ENCODE measurements at places on chromosomes 12 and 14.

GRCh38 chr14:89371585-89372511 lies 45.2 kb downstream of the FOXN3 start:
- no peak for DNase-seq

GRCh38 chr12:18135086-18135485 lies 45.1 kb upstream of the RERGL start:
- no peak for DNase-seq

DNA sequence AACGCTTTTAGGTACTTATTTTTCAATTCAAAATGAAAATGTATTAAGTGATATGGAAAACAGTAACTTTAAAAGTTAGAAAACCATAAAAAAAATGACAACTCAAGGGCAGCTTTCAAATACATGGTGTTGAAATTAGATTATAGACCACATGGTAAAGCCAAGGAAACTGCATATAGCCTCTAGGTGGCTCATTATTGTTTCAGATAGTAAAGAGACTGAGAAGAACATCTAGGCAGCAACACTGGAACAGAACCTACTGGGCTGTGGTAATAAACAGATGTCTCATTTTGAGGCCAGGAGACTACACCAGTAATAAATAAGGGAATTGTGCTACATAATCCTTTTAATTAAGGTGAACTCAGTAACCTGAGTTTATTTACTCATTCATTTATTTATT lies 13.0 kb downstream of the FBXO33 start:
- no peak for DNase-seq

DNA sequence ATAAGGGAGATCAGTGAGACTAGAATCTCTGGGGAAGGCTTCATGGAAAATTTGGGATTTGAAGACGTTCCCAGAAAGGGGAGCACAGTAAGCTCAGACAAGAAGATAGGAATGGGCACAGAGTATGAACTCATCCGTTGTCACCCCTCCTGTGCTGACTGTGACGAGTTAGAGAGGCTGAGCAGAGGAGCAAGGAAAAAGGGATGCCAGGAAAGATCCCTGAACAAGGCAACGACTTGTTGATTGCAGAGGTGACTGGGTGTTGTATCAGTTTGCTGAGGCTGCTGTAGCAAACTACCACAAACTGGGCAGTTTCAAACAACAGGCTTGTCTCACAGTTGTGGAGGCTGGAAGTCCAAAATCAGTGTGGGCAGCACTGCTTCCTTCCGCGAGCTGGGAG lies 5.9 kb upstream of the GPD1 start:
- DNase-seq: no peak

- DNase-seq: peak; percentile 80
These were observed 37.0 kb upstream of the NT5DC3 start for GRCh38 chr12:103877934-103878510.

- DNase-seq: no peak
These were observed 73.5 kb downstream of the TNFAIP2 start for GRCh38 chr14:103196716-103197115.

GRCh38 chr14:24965934-24966578 lies 83.9 kb downstream of the STXBP6 start:
- peak; percentile 61 for DNase-seq

GRCh38 chr14:89417465-89418225 lies 612 bp upstream of the FOXN3 start:
- peak; percentile 77 for DNase-seq

DNA sequence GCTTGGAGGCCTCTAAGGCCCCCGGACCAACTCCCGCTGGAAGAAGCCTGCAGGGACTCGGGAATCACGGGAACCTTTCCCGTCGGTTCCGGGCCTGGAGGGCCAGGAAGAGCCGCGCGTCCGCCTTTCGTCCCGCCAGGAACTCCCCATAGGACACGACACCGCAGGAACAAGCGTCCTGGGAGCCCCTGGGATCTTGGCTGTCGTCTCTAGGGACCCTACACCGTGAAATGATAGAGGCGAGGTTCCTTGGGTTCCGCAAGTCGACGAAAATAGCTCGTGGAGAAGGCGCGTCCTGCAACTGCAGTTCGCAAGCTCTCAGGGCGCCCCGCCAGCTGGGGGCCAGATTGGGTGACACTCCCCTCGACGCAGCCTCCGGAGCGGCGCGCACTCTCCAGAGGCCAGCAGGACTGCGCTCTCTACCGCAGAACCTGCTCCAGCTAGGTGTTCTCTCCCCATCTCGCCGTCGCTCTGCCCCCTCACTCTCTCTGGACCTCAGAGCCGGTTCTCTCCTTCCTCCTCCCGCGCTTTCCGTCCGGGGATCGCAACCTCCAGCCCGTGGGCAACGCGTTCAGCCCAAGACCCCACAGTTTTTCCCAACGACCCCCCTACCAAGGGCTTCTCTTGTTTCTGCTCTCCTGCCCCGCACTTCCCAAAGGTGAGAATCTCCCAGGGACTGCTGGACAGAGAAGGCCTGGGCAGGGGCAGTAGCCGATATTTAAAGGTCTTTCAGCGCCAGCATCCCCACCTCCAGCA lies 776 bp downstream of the BMP4 start:
- DNase-seq: peak; percentile 71

GRCh38 chr12:125220404-125221273 lies 155.4 kb downstream of the AACS start:
- DNase-seq: peak; percentile 47

DNA sequence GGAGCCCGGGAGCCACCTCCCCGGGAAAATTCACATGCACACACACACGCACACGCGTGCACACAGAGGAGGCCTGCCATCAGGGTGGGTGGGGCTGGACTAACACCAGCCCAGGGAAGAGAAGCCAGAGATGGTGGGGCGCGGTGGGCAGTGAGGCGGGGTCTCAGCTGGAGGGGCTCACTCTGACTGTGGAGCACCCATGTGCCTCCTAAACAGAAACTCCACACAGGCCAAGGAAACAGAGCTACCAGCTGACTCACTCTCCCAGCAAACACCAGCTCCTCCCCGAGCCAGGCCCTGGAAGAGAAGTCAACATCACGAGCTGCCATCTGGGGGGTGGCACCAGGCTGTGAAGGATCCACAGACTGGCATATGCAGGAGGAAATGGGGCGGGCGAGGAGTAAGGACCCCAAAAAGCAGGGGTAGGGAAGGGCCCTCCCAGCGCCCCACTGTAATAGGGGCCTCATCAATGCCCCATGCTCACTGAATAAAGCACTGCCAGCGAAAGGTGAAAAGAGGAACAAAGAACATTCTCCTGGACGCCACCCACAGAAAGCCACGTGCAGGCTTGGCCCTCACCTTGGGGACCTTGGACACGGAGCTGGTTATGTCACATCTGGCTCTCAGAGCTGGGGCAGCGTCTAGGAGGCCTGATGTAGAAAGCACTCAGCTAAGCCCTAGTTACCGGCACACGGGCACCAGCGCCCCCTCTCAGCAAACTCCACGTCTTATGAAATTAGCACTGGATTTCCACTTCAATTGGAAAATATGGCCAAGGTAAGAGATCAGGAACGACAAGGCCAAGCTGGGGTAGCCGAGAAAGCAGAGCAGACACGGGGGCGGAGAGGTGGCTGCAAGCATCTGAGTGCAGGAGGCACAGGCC lies 8.4 kb upstream of the INF2 start:
- peak; percentile 59 for DNase-seq

GRCh38 chr12:112126911-112127310 lies 1.6 kb downstream of the TRAFD1 start:
- no peak for DNase-seq

- peak; percentile 1 for DNase-seq
These were observed 269.0 kb downstream of the NOVA1 start for GRCh38 chr14:26328791-26329190.

GRCh38 chr12:23888396-23889068 lies 60.9 kb downstream of the SOX5 start:
- DNase-seq: peak; percentile 78

GRCh38 chr12:96766232-96766631 lies 140.8 kb upstream of the NEDD1 start:
- peak; percentile 44 for DNase-seq

DNA sequence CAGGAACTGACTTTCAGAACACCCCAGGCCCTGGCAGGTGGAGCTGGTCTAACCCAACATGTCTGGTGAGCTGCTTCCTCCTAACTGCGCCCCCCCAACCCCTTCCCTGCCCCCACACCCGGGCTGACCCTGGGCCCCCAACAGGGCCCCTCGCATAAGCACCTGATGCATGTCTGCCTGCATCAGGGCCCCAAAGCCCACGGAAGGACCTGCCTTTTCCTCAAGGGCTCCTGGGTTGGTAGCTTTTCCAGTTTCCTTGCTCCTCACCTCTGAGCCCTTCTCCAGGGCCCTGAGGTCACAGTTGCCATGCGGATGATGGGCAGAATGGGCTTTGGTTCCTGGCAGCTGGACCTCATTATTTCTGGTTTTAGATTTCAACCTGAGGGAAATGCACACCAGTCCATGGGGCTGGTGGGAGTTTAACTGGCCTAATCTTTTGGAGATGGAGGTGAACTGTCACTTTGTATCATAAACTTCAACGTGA lies 18.5 kb downstream of the TESC start:
- no peak for DNase-seq
